ENCODE measurements at places on chromosomes 13 and 19. TPM values are rescaled to one million over a fixed set of nuclear protein-coding genes. Genes with fewer than 3 reads are reported as not detected.

- no peaks in the 10 kb centered on the region for H3K27me3 ChIP-seq
- DNase-seq: peak; percentile 93
- peaks cover 16% of the 10 kb centered on the region for H3K36me3 ChIP-seq
- H3K27ac ChIP-seq: peak overlapping the region; percentile 94
- peak overlapping the region; percentile 92 for H3K4me3 ChIP-seq
Observed at GRCh38 chr19:20999731-21000352, 20.6 kb upstream of the ZNF430 start.

Gene CD37
- total RNA-seq: 352 TPM

Gene RUBCNL
- not detected for total RNA-seq

- H3K4me1 ChIP-seq: peaks cover 2% of the 10 kb centered on the region
- no peak overlapping the region for H3K27ac ChIP-seq
- no peak for DNase-seq
- peaks cover 22% of the 10 kb centered on the region for H3K27me3 ChIP-seq
Observed at GRCh38 chr19:33799476-33799875, 2.8 kb downstream of the KCTD15 start.

GRCh38 chr13:31767175-31767900, 28.0 kb downstream of the RXFP2 start:
- H3K36me3 ChIP-seq: no peaks in the 10 kb centered on the region
- H3K4me1 ChIP-seq: no peaks in the 10 kb centered on the region
- no peak overlapping the region for H3K4me3 ChIP-seq
- no peak overlapping the region for H3K27ac ChIP-seq
- DNase-seq: no peak

GRCh38 chr13:26816881-26817280, 56.3 kb upstream of the GPR12 start:
- H3K27ac ChIP-seq: no peak overlapping the region
- no peaks in the 10 kb centered on the region for H3K36me3 ChIP-seq
- no peak for DNase-seq

DNA sequence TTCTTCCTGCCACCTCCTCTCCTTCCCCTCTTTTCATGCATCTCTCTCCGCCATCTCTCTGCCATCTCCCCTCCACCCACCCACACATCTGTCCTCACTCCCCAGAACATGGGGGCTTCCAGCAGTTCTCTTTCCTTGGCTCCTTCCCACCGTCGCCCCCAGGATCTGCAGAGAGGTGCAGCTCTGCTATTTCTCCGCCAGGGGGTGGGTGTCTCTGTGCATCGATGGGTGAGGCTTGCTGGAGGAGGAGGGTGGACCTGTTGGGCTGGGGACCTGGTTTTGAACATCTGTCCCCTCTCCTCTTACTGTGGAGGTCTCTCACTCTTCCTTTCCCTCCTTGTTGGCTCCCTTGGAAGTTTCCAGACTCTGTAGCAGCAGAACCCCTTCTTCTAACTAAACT, 51.7 kb downstream of the MYH14 start:
- no peak overlapping the region for H3K4me3 ChIP-seq
- H3K4me1 ChIP-seq: no peaks in the 10 kb centered on the region
- no peak overlapping the region for H3K27ac ChIP-seq
- H3K36me3 ChIP-seq: no peaks in the 10 kb centered on the region
- no peaks in the 10 kb centered on the region for H3K27me3 ChIP-seq

Gene SPC24
- 97.3 TPM for total RNA-seq

Gene MEDAG
- total RNA-seq: not detected

Gene OR4F17
- total RNA-seq: not detected

DNA sequence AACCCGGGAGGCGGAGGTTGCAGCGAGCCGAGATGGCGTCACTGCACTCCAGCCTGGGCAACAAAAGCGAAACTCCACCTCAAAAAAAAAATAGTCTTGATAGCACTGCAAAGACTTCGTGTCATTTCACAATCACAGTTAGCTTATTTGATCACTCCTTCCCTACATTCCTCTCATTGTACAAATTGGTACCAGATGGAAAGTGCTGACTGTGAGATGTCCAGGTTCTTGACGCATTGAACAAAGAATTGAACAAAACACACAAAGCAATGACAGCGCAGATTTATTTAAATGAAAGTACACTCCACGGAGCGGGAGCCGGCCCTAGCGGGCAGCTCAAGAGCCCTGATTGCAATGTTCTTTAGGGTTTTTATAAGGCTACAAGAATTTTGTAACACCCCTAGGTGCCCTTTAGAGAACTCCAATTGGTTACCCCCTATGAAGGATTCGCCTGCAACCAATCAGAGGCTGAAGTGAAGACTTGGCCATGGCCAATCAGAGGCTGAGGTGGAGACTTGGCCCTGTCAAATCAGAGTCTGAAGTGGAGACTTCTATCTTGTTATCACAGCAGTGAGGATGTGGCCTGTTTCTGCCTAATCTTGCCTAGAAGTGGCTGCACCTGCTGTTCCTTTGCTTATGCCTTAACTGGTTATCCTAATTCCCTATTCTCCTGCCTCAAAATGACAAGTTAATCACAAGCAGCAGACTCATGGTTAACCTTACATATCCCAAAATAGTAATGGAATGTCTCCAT, 16.7 kb downstream of the ZNF556 start:
- no peak overlapping the region for H3K27ac ChIP-seq
- H3K4me3 ChIP-seq: no peak overlapping the region
- no peak for DNase-seq
- no peaks in the 10 kb centered on the region for H3K36me3 ChIP-seq
- no peaks in the 10 kb centered on the region for H3K27me3 ChIP-seq

GRCh38 chr13:110869805-110870706, 44.8 kb downstream of the ANKRD10 start:
- DNase-seq: no peak
- no peak overlapping the region for H3K27ac ChIP-seq
- no peak overlapping the region for H3K4me3 ChIP-seq
- peaks cover 26% of the 10 kb centered on the region for H3K27me3 ChIP-seq

Gene ANKLE1
- 1.7 TPM for total RNA-seq

DNA sequence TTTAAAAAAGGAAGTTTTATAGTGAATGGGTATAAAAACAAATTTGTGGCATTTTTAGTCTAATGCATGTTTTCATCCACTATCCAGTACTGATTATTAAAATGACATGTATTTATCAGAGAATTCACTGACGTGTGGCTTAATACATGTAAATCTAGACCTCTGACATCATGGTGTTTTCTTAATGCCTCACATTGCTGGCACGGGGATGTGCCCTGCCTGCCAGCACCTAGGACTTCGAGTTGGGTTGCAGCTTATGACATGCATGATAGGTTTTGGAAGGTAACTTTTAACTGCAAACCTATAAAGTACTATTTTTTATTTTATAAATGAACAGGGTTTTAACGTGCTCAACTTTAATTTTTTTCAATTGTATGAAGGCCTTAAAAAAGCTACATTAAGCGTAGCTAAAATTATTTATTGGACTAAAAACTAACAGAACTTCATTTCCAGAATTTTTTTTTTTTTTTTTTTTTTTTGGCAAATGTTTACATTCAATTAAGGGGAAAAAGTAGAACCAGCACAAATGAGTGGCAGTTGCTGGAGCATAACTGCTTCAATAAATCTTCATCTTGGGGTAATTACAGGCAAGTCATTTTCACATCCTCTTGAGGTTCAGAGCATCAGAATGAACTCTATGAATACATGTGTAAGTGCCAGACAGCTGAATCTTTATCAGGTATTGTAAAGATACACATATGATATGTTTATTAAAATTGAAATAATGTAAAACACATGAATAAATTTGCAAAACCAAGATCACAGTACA, 16.3 kb downstream of the METTL21C start:
- no peak for DNase-seq
- H3K4me1 ChIP-seq: peaks cover 26% of the 10 kb centered on the region
- peaks cover 55% of the 10 kb centered on the region for H3K36me3 ChIP-seq
- no peak overlapping the region for H3K4me3 ChIP-seq
- no peak overlapping the region for H3K27ac ChIP-seq

Gene RTBDN
- not detected for total RNA-seq

GRCh38 chr19:32748497-32748896, 28.9 kb downstream of the TDRD12 start:
- no peak overlapping the region for H3K27ac ChIP-seq
- H3K4me1 ChIP-seq: peaks cover 3% of the 10 kb centered on the region
- DNase-seq: no peak
- H3K4me3 ChIP-seq: no peak overlapping the region

Gene GRK1
- total RNA-seq: not detected

GRCh38 chr13:40999416-40999815, 19.7 kb downstream of the ELF1 start:
- H3K27me3 ChIP-seq: no peaks in the 10 kb centered on the region
- peaks cover 81% of the 10 kb centered on the region for H3K4me1 ChIP-seq
- H3K36me3 ChIP-seq: peaks cover 68% of the 10 kb centered on the region
- no peak for DNase-seq
- no peak overlapping the region for H3K4me3 ChIP-seq

Gene CAMSAP3
- 0.21 TPM for total RNA-seq

GRCh38 chr13:33091415-33091774, 75.2 kb downstream of the KL start:
- no peak overlapping the region for H3K27ac ChIP-seq
- no peaks in the 10 kb centered on the region for H3K36me3 ChIP-seq
- DNase-seq: no peak

DNA sequence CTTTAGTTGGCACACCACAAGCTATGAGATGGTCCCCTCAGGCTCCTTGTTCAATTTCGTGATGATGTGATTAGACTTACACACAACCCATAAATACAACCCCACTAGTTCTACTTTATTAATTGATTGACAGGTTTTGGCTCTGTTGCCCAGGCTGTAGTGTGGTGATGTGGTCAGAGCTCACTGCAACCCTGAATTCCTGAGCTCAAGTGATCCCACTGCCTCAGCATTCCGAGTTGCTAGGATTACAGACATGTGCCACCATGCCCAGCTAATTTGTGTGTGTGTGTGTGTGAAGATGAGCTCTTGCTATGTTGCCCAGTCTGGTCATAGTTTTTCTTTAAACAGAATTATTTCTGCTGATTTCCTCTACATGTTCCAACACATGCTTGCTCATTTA, 17.5 kb upstream of the HTR2A start:
- H3K27me3 ChIP-seq: peaks cover 14% of the 10 kb centered on the region
- no peak overlapping the region for H3K4me3 ChIP-seq
- H3K27ac ChIP-seq: no peak overlapping the region
- no peaks in the 10 kb centered on the region for H3K4me1 ChIP-seq

- no peaks in the 10 kb centered on the region for H3K4me1 ChIP-seq
- DNase-seq: no peak
- H3K27me3 ChIP-seq: no peaks in the 10 kb centered on the region
- no peak overlapping the region for H3K27ac ChIP-seq
- no peak overlapping the region for H3K4me3 ChIP-seq
- no peaks in the 10 kb centered on the region for H3K36me3 ChIP-seq
Observed at GRCh38 chr13:67036699-67037457, 193.3 kb downstream of the PCDH9 start.

Measured in activated CD4-positive, alpha-beta T cell treated with anti-CD3 and anti-CD28 coated beads, Interleukin-2, amount 10 ng/mL, durations not matched to agents 7 days and 5 days (primary cell).